GOT3 (cell line): ENCODE measurements at places on chromosomes 16 and 17.

GRCh38 chr17:79325709-79326430 lies 251.2 kb downstream of the ENGASE start:
- no peak for DNase-seq

DNA sequence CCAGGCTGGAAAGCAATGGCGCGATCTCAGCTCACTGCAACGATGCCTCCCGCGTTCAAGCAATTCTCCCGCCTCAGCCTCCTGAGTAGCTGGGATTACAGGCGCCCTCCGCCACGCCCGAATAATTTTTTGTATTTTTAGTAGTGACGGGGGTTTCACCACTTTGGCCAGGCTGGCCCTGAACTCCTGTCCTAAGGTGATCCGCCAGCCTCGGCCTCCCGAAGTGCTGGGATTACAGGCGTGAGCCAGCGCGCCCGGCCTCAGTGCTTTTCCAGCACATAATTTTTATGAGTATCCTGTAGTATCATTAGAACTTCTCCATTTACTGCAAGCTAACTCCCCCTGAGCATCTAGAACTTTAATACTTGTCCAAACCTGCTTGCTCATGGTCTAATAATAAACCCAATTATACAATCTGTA lies 1.8 kb downstream of the UBE2G1 start:
- DNase-seq: no peak

- no peak for DNase-seq
Measured at GRCh38 chr17:77822302-77823030, 136.0 kb upstream of the TNRC6C start.

- no peak for DNase-seq
Measured at GRCh38 chr16:70737377-70738082, 51.7 kb upstream of the MTSS2 start.

DNA sequence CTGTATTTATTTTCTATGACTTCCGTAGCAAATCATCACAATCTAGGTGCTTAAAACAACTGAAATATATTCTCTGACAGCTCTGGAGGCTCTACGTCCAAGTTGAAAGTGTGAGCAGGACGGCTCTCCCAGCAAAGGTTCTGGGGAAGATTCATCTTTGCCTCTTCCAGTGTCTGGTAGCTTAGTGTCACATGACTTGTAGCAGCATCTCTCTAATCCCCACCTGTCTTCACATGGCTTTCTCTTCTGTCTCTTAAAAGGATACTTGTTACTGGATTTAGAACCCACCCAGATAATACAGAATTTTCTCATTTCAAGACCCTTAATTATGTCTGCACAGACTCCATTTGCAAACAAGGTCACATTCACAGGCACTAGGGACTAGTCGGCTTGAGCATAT lies 687.7 kb upstream of the RBFOX1 start:
- DNase-seq: no peak

GRCh38 chr16:68722119-68723024 lies 14.7 kb upstream of the CDH1 start:
- DNase-seq: no peak

DNA sequence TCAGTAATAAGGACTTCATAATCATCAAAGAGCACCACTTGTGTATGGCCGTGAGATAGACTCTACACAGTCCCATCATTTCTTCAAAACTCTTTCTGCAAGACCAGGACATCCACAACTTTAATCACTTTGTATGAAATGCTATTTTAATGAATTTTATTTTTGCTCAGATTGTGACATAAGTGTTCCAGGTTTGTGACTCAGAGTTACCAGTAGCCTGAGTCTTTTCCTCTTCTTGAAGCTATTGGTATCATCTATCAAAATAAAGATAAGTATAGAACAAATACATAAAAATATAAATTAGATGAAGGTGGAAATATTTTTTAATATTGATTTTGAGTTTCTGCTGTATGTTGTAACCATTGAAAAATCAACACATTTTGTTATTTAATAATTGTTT lies 16.6 kb upstream of the VWA3A start:
- DNase-seq: no peak

GRCh38 chr17:34726536-34727384 lies 147.4 kb downstream of the TMEM132E start:
- no peak for DNase-seq

- DNase-seq: no peak
Measured at GRCh38 chr16:59500601-59501000, 766.5 kb upstream of the GOT2 start.

DNA sequence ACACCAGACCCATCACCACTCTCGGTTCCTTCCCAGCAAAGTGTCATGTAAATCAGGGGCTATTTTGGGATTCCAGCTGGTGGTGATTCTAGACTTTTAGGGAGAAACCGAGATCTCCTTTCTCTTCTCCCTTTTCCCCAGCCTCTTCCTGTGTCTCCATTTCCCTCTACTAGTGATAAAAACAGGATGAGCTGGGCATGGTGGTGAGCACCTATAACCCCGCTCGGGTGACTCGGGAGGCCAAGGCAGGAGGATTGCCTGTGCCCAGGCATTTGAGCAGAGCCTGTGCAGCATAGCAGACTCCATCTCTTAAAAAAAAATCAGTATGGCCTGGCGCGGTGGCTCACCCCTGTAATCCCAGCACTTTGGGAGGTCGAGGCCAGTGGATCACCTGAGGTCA lies 6.1 kb downstream of the TBX21 start:
- no peak for DNase-seq

DNA sequence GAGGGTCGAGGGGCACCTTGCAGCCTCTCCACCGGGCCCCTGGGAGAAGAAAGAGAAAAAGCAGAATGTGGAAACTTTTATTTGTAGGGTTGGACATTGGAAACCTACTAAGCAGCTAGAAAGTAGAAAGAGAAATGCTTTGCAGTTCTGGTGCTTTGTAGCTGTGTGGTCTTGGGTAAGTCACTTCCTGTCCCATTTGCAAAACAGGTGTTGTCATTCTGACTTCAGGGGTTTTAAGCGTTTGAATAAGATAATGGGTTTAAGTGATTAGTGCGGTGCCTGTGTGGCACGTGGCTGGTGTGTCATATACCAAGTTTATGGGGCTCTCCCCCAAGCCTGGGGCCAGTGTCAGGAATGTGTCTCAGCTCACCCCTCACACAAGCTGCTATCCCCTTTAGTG lies 1.6 kb downstream of the CA4 start:
- no peak for DNase-seq

DNA sequence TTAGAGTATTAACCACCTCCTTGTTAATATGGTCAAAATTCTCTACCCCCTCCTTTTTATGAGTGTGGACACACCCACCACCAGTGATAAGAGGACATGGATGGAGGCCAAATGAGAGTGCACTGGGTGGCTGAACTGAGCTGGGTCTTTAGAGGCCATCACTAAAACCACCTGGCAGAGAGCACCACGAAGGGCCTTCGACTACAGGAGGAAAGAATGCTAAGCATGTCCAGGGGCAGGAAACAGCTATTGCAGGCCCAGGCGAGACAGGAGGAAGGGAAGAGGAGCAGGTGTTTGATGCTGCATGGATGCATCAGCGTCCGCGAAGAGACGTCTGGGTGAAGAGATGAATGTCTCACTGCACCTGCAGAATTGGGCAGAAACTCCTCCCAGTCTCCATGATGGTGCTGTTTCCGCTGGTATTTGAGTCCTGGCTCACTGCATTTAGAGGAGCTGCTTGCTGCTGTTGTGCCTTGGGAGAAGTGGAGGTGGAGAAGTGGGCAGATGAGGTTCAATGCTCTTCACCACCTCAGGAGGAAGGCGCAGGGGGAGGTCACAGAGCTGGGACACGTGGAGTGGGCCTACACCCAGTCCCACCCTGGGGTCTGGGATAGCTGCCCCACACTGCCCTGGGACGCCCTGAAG lies 33.2 kb downstream of the SPHK1 start:
- DNase-seq: no peak

GRCh38 chr16:88477631-88478519 lies 24.8 kb downstream of the ZFPM1 start:
- no peak for DNase-seq

DNA sequence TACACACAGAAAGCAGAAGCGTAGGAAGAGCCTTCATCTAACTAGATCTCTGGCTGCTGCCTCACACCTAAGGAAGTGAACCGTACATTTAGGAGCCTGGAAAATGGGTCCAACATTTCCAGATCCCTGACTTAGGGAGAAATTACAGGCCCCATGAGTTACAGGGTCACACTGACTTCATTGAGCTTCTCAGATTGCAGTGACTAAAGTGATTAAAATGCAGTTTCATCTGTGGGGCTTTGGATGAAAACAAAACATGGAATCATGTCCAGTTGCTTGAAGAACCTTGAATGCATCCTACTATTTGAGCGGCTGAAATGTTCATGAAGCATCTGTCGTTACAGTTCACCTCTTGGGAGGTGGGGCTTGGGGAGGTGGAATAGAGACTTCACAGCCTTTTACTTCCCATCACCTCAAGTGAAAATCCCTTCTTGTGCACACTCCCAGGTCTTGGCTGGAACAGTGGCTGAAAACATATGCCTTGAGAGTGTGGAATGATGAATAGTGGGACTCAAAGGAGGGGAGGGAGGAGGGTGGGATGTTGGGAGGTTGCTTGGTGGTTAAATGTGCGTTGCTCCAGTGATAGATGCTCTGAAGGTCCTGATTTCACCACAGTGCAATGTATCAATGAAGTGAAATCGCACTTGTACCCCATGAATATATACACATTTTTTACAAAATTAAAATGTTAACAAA lies 19.7 kb downstream of the TEKT3 start:
- DNase-seq: no peak

DNA sequence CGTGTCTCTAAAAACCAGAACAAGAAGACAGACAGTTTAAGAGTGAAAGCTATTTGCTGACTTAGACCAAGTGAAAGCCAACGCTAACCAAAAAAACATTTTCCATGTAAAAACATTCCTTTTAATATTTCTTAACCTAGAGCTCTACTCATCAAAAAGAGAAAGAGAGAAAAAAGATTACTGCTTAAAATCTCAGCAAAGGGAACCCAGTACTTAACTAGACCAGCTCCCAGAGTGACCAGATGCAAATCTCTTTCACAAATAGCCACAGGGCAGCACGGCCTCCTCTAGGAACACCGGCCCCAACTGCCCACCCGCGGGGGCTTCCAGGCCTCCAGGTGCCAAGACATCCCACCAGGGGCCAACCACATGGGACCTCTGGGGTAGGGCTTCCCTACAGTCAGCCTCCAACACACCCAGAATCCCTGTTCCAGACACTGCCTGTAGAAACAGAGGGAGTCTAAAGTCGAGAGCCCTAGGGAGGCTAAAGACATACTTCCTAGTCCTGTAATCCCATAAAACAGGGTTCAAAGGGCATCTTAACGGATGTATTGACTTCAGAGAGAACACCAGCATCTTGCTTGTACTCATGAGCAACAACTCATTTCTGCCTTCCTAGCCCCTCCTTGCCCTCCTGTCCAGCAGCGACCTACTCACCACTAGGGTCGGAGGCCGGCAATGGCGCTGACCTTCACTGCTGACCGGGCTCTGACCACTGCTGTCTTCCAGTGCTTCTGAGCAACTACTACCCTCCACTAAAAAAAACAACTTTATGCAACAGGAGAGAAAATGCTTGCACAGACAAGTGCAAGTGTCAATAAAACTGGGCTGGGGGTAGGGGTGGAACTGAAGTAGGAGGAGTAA lies 21.3 kb downstream of the ZCCHC14 start:
- DNase-seq: no peak

GRCh38 chr16:72091217-72091616 lies 2.2 kb downstream of the TXNL4B start:
- no peak for DNase-seq

DNA sequence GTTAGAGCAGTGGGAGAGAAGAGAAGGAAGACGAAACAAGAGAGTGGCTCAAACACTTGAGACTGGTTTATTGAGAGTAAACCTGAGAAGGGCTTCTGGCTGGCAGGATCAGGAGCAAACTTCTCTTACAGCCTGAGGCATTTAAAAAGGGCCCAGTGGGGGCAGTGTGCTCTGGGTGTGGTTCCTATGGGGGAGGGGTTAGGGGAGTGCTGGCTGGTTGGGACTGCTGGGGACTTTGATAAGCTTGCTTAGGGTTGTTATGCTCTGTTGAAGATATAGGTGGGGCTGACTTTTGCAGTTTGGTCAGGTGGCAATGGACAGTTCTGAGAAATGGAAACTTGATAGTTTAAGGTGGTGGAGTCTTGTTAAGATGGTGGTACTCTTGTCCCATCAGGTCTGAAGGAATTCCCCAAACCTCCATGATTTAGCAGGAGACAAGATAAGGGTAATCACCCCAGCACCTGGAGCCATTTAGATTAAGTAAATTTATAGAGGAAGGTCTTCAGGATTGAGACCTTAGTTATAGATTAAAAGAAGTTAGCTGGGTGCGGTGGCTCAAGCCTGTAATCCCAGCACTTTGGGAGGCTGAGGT lies 79.3 kb downstream of the EMP2 start:
- DNase-seq: no peak

- DNase-seq: no peak
Measured at GRCh38 chr17:32828822-32829221, 48.1 kb downstream of the MYO1D start.

DNA sequence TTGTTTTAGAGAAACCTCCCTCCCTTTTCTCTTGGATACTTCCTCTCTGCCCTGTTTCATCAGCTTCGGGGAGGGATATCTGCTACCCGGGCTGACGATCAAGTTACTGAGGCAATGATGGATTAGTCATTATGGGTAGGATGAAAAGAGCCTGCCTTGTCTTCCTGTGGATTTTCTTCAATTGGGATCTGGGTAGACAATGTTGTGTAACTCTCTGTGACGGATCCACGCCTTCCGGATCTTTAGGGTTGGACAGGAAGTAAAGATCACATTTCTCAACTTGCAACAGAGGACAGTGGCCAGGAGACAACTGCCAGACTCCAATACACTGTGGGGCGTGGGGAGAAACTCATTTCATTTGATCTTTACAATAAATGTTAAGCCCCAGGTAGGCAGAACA lies 11.3 kb upstream of the CHST6 start:
- DNase-seq: no peak

GRCh38 chr16:24088767-24089166 lies 167.4 kb upstream of the CACNG3 start:
- DNase-seq: no peak

- peak; percentile 65 for DNase-seq
Measured at GRCh38 chr16:70577256-70577698, 53.7 kb downstream of the SF3B3 start.

- no peak for DNase-seq
Measured at GRCh38 chr17:42167807-42168206, 13.0 kb upstream of the RAB5C start.
